Osteocyte (in vitro differentiated cells): ENCODE measurements at places on chromosomes 5 and 9. TPM values are rescaled to one million over a fixed set of nuclear protein-coding genes. Genes with fewer than 3 reads are reported as not detected.
A peak's percentile ranks its signal among the peaks of the same experiment; 100 is the strongest.

GRCh38 chr9:35928591-35929452 is 19.5 kb downstream of the SPAAR start:
- no peaks in the 10 kb centered on the region for H3K36me3 ChIP-seq
- no peak for DNase-seq
- peak overlapping the region; percentile 79 for H3K27ac ChIP-seq
- no peak overlapping the region for H3K4me3 ChIP-seq
- peaks cover 37% of the 10 kb centered on the region for H3K4me1 ChIP-seq

- no peaks in the 10 kb centered on the region for H3K27me3 ChIP-seq
- H3K4me1 ChIP-seq = no peaks in the 10 kb centered on the region
- H3K4me3 ChIP-seq = no peak overlapping the region
- peaks cover 15% of the 10 kb centered on the region for H3K36me3 ChIP-seq
- H3K27ac ChIP-seq = no peak overlapping the region
Observed at GRCh38 chr5:69416699-69417098, 1.8 kb downstream of the MARVELD2 start.

GRCh38 chr5:10595672-10596309 is 31.9 kb downstream of the ANKRD33B start:
- H3K27ac ChIP-seq = peak overlapping the region; percentile 91
- peak; percentile 84 for DNase-seq
- peaks cover 52% of the 10 kb centered on the region for H3K4me1 ChIP-seq

GRCh38 chr9:110330484-110331105 is 7.1 kb downstream of the TXNDC8 start:
- H3K36me3 ChIP-seq = no peaks in the 10 kb centered on the region
- H3K4me1 ChIP-seq = no peaks in the 10 kb centered on the region
- DNase-seq = no peak
- no peaks in the 10 kb centered on the region for H3K27me3 ChIP-seq
- H3K27ac ChIP-seq = no peak overlapping the region

- no peaks in the 10 kb centered on the region for H3K27me3 ChIP-seq
- H3K36me3 ChIP-seq = peaks cover 17% of the 10 kb centered on the region
Observed at GRCh38 chr5:9339206-9339818, 206.6 kb downstream of the SEMA5A start.

GRCh38 chr9:22316645-22317044 is 130.0 kb upstream of the DMRTA1 start:
- H3K27ac ChIP-seq = no peak overlapping the region
- no peaks in the 10 kb centered on the region for H3K4me1 ChIP-seq
- no peak overlapping the region for H3K4me3 ChIP-seq
- peaks cover 28% of the 10 kb centered on the region for H3K27me3 ChIP-seq

The PCDHGA6 gene
- 0.18 and 0.21 TPM in 2 replicates for total RNA-seq

DNA sequence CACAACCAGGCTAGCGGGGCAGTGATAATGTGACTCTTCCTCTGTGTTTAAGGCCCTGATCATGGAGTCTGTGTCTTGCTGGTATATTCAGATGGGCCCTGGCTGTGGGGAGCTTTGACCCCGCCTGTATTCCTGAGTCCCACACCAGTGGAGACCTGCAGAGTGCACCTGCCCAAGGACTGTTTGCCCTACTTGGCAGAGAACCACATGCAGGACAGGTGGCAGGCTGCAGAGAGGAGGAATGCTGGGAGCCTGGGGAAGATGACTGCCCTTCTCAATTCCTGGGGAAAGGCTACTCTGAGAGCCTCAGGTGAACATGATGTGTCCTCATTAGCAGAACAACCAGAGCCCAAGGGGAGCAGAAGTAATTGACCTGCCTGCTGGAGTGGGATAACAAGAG is 36.2 kb downstream of the IARS1 start:
- no peak overlapping the region for H3K4me3 ChIP-seq
- H3K27ac ChIP-seq = no peak overlapping the region
- peaks cover 70% of the 10 kb centered on the region for H3K36me3 ChIP-seq
- DNase-seq = no peak

- H3K36me3 ChIP-seq = no peaks in the 10 kb centered on the region
- H3K27ac ChIP-seq = no peak overlapping the region
- H3K4me3 ChIP-seq = no peak overlapping the region
- H3K27me3 ChIP-seq = no peaks in the 10 kb centered on the region
- no peaks in the 10 kb centered on the region for H3K4me1 ChIP-seq
Observed at GRCh38 chr9:7996558-7996957, 197.0 kb upstream of the DMAC1 start.

GRCh38 chr9:35748858-35749514 is at the start of the genes GBA2 and RGP1:
GBA2 (minus strand) TSS chr9:35749228; CDS start chr9:35748704, 524 bp downstream.
RGP1 (plus strand) TSS chr9:35749287; CDS start chr9:35749756, 469 bp downstream.
- peaks cover 33% of the 10 kb centered on the region for H3K36me3 ChIP-seq
- no peaks in the 10 kb centered on the region for H3K27me3 ChIP-seq
- DNase-seq = peak; percentile 90
- H3K4me1 ChIP-seq = peaks cover 47% of the 10 kb centered on the region
